ENCODE measurements at places on chromosomes 11 and 22.
A peak's percentile ranks its signal among the peaks of the same experiment; 100 is the strongest.

DNA sequence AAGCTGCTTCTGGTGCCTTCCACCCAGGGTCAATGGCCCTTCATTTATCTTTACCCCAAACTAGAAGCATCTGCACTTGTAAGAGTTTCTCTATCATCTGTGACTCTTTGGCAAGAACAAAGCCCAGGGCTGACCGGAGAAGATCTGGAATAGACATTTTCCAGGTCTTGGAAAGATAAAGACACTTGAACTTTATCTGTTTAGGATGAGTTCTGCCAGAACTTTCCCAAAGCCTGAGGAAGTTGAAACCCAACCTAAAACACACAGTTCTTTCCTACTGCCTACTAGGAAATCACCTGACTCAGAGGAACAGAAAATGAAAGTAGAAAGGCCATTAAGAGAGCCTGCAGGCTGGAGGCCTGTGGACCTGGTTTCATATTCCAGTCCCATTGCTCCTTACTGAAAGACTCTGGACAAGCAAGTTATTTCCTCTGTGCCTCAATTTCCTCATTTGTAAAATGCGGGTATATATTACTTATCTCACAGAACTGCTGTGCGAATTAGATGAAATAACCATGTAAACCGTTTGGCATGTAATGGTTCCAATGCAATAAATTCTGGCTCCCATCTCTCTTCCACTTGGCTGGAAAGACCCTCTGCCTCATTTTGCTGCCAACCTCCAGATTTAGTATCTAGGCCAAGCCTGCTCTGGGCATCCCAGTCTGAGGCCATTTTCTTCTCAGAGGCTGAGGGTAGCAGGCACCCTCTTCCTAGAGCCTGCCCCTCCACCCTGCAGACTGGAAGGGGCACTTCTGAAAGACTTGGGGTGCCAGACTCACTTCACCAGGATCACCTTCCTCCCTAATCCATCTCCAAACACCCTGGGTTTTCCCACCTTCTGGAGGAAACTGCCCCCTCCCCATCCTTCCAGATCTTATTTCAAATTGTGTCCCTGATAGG, 1.2 kb downstream of the UBE2L6 start:
- no peak for DNase-seq

DNA sequence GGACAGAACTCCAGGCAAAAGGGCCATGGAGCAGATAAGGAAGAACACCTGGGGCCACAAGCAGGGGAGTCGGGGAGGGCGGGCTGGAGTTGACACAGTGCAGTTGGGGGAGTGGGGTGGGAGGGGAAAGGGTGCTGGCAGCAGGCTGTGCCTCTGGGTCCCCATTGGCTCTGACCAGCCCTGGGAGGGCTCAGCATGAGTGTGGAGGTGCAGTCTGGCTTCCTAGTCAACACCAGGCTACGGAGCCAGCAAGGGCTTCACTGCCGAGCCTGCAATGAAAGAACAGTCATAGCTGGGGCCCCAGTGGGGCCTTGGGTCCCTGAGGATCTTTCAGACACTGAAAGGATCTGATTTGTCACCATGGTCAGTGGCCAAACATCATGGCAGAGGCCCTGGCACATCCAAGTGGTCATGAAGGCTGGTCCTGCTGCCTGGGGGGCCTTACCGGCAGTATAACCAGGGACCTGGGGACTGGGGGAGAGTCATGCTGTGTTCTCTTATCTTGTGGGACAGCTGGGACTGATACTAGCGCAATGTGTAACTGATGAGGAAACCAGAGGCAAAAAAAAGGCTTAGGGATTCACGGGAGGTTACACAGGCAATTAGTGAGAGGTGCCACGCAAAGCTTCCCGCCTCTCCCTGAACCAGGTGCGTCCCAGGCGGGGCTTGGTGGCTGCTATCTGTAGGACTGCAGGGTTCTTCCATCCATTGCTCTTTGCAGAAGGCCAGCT, 11.6 kb downstream of the SLC37A2 start:
- DNase-seq, result no peak

- DNase-seq, result no peak
Observed at GRCh38 chr11:116871248-116871647, 33.8 kb upstream of the APOA1 start.

GRCh38 chr22:35274154-35274871, 17.0 kb downstream of the HMGXB4 start:
- DNase-seq, result no peak

- DNase-seq, result peak; percentile 35
Observed at GRCh38 chr11:111540114-111540936, at the start of gene LAYN. LAYN (plus strand) TSS chr11:111540720; CDS start chr11:111540844, 124 bp downstream.

- no peak for DNase-seq
Observed at GRCh38 chr22:45273452-45274075, 11.2 kb upstream of the UPK3A start.

GRCh38 chr11:123469089-123469488, 39.0 kb downstream of the GRAMD1B start:
- DNase-seq, result no peak

GRCh38 chr22:44555046-44555445, 57.0 kb upstream of the RTL6 start:
- no peak for DNase-seq

DNA sequence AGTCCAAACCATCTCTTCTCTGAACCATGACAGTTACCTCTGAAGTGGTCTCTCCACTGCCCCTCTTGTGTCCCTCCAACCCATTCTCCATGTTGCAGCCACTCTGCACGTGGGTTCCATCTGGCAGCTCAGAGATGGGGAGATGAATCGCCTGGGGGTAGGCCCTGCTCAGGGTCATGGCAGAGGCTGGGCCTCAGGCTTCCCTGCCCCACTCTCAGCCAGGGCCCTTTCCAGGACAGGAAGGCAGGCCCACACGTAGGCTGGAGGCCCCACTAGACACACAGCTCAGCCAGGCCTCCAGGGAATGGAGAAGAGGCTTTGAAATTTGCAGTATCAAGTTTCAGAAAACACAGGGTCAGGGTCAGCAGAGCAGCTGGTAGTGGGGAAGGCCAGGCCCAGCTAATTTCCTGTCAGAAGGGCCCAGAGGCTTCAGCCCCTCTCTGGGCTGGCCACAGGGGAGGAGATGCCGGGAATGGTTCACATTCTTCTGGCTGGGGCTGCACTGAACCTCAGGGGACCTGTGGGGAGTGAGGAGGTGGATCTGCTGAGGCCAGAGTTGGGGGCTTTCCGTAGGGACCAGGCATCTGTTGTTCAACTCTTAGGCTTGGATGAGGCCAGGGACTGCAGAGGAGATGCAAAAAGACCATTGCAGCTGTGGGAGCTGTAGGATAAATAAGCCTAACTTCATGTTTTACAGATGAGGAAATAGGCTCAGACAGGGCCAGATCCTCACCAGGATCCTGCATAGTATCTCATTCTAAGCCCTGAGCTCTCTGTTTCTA, 101.6 kb downstream of the SWAP70 start:
- no peak for DNase-seq

- DNase-seq, result no peak
Observed at GRCh38 chr22:48098243-48098920, 1335.9 kb downstream of the TBC1D22A start.

- no peak for DNase-seq
Observed at GRCh38 chr11:107183953-107184352, 165.7 kb upstream of the GUCY1A2 start.

GRCh38 chr11:35347921-35348331, 71.4 kb downstream of the SLC1A2 start:
- no peak for DNase-seq

DNA sequence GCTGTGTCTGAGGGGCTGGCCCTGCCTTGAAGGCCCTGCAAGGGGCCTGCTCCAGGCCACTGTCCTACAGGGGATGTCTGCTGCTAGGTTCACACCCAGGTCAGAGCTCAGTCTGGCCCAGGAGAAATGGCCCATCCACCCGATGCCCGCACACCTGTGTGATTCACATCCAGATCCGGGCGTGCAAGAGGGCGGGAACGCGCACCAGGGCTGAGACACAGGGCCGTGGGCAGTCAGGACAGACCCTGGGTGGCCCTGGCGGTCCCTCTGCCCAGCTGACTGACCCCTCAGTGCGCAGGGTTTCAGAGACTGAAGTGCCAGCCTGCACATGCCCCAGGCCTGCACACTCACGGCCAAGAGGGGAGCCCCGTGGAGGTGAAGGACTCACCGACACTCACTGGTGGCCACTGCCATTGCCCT, 7.4 kb downstream of the TOLLIP start:
- no peak for DNase-seq

DNA sequence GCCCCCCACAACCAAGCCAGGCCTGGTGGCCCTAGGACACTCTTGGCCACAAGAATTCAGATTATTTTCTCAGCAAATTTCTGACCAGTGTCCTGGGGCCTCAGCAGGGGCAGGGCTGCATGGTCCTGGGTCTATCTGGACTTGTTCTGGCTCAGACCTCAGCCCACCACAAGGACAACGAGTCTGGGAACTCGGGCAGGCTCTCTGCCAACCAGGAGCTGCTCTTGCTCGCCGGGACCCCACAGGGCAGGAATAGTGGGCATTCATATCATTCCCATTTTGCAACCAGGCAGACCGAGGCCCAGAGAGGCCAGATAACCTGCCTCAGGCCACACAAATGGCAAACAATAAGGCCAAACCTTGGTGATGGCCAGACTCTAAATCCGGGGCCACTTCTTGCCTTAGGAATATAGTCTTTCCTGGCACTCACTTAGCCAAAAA, 75.4 kb upstream of the WNT7B start:
- DNase-seq, result no peak

GRCh38 chr11:126268361-126268707, 361 bp downstream of the SRPRA start:
- no peak for DNase-seq

DNA sequence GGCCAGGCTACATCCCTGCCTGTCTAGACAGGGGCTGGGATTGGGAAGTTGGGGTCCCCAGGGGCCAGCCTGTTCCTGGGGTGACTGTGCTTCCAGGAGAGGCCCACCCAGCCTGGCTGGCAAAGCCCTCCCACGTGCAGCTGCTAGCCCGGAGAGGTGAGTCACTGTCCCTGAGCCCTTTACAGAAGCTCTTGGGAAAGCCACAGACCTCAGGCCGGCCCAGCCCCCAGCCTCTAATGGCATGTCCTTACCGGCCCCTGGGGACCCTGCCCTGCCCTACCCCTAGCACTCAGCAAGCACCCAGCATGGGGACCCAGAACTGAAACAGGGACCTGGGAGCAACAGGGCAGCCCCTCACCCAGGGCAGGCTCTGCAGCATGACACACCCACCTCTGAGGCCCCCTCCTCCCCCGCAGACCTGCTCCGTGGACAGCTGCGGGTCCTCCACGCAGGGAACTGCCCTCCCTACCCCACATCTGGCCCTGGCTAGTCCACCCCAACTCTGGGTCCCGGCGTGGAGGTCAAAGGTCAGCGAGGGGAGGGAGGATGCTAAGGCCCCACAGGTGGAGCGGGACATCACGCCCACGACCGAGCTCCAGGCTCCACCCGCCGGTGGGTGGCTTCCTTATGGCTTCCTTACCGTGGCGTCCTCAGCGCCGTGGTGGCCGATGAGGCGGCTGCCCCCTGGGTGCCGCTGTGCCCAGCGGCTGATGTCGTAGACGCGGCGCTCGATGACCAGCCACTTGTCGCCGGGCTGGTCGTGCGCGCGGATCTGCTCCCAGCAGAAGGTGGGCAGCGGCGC, 615 bp downstream of the FADS3 start:
- DNase-seq, result no peak

DNA sequence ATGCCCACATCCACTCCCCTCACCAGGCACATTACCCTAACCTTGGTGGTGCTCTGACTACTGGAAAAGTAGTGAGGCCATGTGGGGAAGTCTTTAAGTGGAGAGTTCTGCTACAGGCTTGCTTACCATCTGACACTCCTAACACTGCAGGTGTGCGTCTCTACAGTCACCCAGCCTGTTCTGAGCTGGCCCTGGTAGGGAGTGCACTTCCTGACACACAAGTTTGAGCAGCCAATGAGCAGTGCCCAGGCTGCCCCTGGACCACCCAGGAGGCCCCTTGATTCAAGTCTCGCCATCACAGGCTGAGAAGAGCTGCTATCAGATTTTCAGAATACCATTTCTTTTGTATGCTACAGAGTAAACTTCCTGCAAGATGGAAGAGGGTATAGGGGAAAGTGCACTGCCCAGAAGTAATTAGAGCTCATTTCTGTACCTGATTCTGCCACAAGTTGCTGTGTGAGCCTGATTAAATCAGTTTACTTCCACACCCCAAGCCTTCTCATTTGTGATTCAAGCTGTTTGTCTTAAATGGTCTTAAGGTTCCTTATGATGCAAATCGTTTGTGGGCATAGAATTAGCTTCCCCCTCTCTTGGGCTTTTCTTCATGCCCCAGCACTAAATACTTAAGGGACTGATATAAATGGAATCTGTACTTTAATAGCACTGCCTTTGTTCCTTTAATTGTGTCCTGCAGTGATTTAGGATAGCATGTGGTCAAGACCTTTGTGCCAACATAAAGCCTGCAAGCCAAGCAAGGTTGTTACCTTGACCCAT, 22.2 kb downstream of the OPCML start:
- no peak for DNase-seq

GRCh38 chr11:96906476-96906875, 516.7 kb downstream of the JRKL start:
- no peak for DNase-seq

DNA sequence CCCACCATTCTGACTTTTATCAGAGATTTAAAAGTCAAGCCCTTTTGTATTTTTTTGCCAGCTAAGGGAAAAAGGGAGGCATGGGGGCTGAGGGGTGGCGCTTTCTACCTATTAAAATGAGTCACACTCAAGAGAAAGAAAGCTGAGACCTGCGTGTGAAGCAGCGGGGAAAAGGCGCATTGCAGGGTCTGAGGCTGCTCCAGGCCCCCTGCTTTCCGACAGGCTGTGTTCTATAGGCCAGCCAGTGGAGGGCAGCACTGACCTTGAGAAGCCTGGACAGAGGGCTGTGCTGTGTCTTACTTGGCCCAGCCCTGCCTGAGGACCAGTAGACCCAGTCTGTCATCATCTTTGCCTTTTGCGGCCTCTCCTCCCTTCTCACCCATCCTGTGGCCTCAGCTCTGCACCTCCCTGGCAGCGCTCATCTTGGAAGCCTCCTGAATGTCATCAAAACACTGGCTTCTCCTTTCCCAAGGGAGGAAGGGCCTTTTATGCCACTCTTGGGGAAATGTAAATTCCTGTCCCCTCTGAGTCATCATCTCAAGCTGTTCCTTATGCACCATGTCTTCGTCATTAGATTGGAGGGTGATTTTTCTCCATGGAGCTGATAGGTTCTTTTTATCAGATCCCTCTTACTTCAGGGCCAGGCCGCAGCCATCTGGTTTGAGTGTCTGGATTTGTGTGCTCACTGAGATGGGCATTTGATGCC, 12.6 kb upstream of the MAPK8IP1 start:
- no peak for DNase-seq

- DNase-seq, result no peak
Observed at GRCh38 chr11:44797886-44798606, 71.3 kb downstream of the TSPAN18 start.

DNA sequence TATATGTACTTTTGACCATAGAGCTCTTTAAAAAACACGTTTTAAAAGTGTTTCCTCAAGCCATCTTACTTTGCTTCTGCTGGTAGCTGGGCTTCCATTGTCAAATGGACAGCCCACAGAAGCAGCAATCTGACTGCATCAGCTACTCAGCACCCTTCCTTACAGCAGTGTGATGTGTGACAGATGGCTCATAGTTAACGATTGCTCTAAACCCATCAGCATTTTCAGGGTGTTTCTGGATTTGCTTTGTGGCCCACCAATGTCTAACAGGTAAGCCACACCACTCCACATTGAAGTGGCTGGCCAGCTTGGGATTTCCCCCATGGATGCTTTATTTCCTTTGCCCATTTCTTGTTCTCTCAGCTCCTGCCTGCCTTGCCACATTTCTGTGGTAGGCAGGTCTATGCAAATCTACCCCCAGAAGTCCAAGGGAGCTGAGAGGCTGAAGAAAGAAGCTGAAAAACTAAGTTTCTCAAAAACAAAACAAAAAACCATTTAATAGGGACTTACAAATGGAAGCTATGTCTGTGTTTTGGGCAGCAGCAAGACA, 7.3 kb upstream of the FAR1 start:
- DNase-seq, result no peak

Measured in stimulated activated CD8-positive, alpha-beta memory T cell treated with anti-CD3 and anti-CD28 coated beads, Interleukin-4, amount 100 ng/mL, for 4 hours (primary cell).